ENCODE measurements at places on chromosomes 7 and 10.
A peak's percentile ranks its signal among the peaks of the same experiment; 100 is the strongest.

DNA sequence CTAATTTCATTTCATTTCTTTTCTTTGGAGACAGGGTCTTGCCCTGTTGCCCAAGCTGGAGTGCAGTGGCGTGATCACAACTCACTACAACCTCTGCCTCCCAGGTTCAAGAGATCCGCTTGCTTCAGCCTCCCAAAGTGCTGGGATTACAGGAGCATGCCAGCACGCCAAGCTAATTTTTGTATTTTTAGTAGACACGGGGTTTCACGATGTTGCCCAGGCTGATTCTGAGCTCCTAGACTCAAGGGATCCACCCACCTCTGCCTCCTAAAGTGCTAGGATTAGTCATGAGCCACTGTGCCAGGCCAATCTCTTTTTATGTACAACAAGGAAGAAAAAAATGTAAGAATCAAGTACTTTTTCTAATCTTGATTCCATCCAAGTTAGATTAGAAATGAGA is 10.7 kb upstream of the KMT2E start:
- DNase-seq, result no peak

GRCh38 chr7:5424749-5425506 is 1.3 kb upstream of the TNRC18 start:
- no peak for DNase-seq

GRCh38 chr10:86592413-86592812 is 61.9 kb upstream of the OPN4 start:
- DNase-seq, result no peak

DNA sequence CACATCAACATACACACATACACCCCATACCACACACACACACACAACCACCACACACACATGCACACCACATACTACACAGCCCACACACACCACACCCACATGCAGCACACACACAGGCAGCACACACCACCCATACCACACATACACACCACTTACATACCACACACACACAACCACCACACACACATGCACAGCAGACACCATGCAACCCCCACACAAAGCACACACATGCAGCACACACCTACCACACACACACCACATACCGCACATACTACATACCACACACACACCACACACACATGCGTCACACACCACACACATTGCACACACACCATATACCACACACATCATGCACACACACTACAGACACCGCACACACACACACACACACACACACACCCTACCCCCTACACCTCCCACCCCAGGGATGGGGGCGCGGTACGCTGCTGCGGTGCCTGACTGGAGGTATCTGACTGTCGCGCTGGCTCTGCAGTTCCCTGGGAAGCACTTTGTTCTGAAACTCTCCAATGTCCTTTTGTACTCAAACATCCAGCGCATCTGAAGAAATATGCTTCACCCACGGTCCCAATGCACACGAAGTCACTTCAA is 5.4 kb upstream of the TRPV6 start:
- DNase-seq, result no peak

- DNase-seq, result no peak
Measured at GRCh38 chr7:138004936-138005335, 3.0 kb upstream of the CREB3L2 start.

- no peak for DNase-seq
Measured at GRCh38 chr10:111079781-111080180, 3.0 kb downstream of the ADRA2A start.

- no peak for DNase-seq
Measured at GRCh38 chr7:147858421-147858820, 732.1 kb upstream of the C7orf33 start.

- DNase-seq, result peak; percentile 40
Measured at GRCh38 chr10:71547876-71548846, 151.4 kb downstream of the CDH23 start.

- no peak for DNase-seq
Measured at GRCh38 chr7:145293228-145293701, 457.4 kb upstream of the TPK1 start.

DNA sequence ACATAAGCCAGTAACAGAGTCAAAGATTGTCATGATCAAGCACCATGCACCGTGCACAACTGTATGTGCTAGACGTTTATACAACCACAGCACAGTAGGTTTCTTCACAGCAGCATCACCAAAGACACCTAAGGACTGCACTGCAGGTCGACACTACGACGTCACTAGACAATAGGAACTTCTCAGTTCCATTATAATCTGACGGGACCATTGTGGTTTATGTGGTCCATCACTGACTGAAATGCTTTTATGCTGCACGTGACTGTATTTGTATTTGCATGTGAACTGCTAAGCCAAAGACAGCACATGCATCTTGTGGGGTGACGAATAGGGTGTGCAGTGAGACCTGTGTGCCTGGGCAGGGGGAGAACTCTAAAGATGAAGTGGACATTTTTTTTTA is 164.9 kb downstream of the PARD3 start:
- DNase-seq, result no peak

- DNase-seq, result no peak
Measured at GRCh38 chr10:22805304-22805703, 90.9 kb upstream of the PIP4K2A start.

DNA sequence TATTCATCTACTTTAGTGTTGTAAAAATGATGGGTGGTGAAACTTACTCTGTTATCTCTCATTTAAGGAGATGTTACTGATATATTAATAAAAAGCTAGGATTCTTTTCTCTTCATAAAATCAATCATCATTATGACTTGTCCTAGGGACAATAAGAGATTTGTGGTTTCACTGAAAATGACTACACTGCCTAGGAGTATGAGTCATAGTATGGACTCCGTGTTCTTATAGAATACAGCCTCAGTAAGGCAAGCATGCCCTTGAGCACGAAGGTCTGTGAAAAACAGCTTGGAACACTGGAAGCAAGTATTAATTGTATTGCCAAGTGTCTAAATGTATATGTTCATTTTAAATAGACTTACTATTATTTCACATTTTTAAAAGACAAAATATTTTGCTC is 749.2 kb upstream of the PCDH15 start:
- DNase-seq, result no peak
